ENCODE measurements at places on chromosomes 11 and 22. TPM values are rescaled to one million over a fixed set of nuclear protein-coding genes. Genes with fewer than 3 reads are reported as not detected.

Gene KCNQ1
- total RNA-seq: 2.3 TPM

GRCh38 chr11:94759522-94759921, 8.6 kb upstream of the AMOTL1 start:
- H3K27me3 ChIP-seq: no peaks in the 10 kb centered on the region
- H3K4me3 ChIP-seq: no peak overlapping the region
- no peak for DNase-seq
- H3K4me1 ChIP-seq: no peaks in the 10 kb centered on the region

DNA sequence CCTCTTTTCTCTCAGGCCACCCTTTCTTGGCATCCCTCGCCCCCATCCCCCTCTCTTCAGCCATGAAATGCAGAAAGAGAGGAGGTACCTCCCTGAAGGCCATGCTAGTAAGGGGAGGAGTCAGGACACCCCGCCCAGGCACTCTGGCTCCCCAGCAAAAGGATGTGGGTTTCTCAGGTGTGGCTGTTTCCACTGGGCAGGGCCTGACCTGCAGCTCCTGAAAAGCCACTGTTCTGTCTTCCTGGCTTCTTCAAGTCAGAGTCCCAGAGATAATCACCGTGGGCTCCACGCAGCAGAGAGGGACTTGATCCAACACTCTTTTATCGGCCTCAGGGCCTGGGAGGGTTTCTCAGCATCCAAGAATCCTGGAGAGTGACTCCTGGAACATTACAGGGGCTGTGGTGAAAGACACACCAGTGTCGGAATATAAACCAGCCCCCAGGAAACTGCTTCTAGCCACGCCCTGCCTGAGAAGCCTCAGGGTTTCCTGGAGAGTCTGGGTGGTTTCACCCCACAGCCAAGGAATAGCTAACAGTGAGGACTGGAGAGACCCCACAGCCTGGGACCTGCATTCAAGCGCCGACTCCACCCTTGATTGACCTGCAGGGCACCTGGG, 45.7 kb upstream of the TSPAN18 start:
- no peaks in the 10 kb centered on the region for H3K4me1 ChIP-seq
- no peak for DNase-seq
- no peaks in the 10 kb centered on the region for H3K27me3 ChIP-seq
- H3K36me3 ChIP-seq: no peaks in the 10 kb centered on the region
- H3K4me3 ChIP-seq: no peak overlapping the region
- H3K27ac ChIP-seq: no peak overlapping the region

- no peaks in the 10 kb centered on the region for H3K36me3 ChIP-seq
- DNase-seq: no peak
- H3K27me3 ChIP-seq: no peaks in the 10 kb centered on the region
Measured at GRCh38 chr11:83722392-83723119, 436.4 kb upstream of the CCDC90B start.

GRCh38 chr11:107780136-107780535, 68.3 kb upstream of the SLN start:
- no peaks in the 10 kb centered on the region for H3K4me1 ChIP-seq
- peak overlapping the region; percentile 54 for H3K27ac ChIP-seq
- no peak overlapping the region for H3K4me3 ChIP-seq
- no peaks in the 10 kb centered on the region for H3K27me3 ChIP-seq

GRCh38 chr11:76856106-76856505, 4.6 kb upstream of the ACER3 start:
- DNase-seq: no peak
- H3K27ac ChIP-seq: no peak overlapping the region
- no peaks in the 10 kb centered on the region for H3K36me3 ChIP-seq
- no peak overlapping the region for H3K4me3 ChIP-seq
- no peaks in the 10 kb centered on the region for H3K27me3 ChIP-seq

DNA sequence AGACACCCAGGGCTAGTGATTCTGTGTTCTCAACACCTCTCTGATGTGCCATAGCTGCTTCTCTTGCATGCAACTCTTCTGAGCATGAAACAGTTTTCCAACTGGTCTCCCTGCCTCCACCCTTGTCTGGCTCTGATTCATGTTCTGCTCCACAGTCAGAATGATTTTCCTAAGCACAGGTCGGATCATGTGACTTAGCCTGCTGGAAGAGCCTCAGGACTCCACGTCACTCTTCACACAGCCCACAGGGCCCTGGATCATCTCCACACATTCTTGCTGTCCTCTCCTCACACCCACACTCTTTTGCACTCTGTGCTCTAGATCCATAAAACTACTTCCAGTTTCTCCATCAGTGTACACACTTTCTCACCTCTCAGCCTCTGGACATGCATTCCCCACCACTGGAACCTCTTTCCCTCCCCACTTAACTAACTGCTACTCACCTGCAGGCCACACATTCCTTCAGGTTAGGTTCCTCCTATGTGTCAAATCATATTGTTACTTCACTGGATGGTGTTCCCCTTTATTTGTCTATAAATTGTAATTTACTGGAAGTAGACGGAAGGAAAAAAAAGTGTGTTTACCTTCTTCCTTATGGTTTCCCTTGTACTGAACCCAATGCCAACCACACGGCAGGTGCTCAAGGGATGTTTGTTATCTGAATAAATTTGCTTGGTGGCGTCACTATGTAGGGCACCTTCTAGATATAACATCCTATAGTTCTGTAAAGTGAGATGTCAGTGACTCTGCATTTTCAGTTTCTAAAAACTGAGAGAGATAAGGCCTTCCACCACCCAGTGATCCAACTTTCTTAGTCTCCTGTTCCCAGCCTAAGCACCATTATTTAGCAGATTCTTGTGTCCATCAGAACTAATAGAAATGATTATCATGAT, 133.7 kb downstream of the ETS1 start:
- H3K27ac ChIP-seq: peak overlapping the region; percentile 31
- no peaks in the 10 kb centered on the region for H3K36me3 ChIP-seq
- no peaks in the 10 kb centered on the region for H3K27me3 ChIP-seq
- H3K4me1 ChIP-seq: no peaks in the 10 kb centered on the region
- peak; percentile 63 for DNase-seq

- H3K4me1 ChIP-seq: no peaks in the 10 kb centered on the region
- no peaks in the 10 kb centered on the region for H3K36me3 ChIP-seq
- H3K27me3 ChIP-seq: no peaks in the 10 kb centered on the region
- peak overlapping the region; percentile 60 for H3K27ac ChIP-seq
- DNase-seq: no peak
Measured at GRCh38 chr11:34243600-34244464, 114.0 kb downstream of the ABTB2 start.

Gene TSPAN18
- 10.6 TPM for total RNA-seq

Gene HTR3A
- total RNA-seq: 0.18 TPM

DNA sequence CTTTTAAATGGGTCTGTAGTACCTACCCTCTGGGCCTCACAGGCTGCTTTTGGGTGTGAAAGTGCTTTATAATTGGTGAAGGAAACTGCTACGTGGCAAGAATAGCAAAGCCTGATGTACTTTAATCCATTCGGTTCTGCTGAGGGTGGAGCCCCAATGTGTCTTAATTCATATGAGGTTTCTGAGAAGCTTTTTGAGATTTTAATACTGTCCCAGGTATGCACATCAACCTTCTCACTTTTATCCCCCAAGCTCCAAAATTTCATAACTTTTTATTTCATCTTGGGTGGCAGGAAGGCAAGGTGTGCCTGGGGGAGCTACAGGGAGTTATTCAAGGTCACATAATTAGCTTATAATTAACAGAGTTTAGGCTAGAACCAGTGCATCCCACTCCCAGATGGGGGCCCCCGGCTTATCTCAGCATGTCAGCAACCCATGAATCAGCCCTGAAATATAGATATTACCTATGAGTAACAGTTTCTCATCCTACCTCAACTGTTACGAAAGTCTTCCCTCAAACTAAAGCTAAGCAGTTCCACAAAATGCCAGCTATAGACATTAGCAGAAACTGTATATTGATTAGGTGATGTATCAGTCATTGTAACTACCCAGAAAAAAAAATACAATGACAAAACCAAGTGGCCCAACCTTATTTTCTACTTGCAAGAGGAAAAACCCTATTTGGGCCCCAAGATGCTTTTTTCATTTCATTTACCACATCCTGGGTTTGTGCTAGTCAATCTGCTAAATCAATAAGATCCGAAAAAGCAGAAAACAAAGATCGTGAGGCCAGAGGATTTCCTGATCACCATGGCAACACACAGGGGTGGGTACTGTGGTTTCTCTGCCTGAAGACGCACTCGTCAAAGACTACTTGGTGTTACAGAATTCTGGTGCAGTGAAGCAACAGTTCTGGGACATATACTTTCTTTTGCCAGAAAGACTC, 26.7 kb downstream of the CD44 start:
- no peaks in the 10 kb centered on the region for H3K36me3 ChIP-seq
- no peaks in the 10 kb centered on the region for H3K4me1 ChIP-seq
- no peak for DNase-seq
- H3K4me3 ChIP-seq: no peak overlapping the region
- no peaks in the 10 kb centered on the region for H3K27me3 ChIP-seq
- H3K27ac ChIP-seq: no peak overlapping the region

Gene KRTAP5-11
- not detected for total RNA-seq

DNA sequence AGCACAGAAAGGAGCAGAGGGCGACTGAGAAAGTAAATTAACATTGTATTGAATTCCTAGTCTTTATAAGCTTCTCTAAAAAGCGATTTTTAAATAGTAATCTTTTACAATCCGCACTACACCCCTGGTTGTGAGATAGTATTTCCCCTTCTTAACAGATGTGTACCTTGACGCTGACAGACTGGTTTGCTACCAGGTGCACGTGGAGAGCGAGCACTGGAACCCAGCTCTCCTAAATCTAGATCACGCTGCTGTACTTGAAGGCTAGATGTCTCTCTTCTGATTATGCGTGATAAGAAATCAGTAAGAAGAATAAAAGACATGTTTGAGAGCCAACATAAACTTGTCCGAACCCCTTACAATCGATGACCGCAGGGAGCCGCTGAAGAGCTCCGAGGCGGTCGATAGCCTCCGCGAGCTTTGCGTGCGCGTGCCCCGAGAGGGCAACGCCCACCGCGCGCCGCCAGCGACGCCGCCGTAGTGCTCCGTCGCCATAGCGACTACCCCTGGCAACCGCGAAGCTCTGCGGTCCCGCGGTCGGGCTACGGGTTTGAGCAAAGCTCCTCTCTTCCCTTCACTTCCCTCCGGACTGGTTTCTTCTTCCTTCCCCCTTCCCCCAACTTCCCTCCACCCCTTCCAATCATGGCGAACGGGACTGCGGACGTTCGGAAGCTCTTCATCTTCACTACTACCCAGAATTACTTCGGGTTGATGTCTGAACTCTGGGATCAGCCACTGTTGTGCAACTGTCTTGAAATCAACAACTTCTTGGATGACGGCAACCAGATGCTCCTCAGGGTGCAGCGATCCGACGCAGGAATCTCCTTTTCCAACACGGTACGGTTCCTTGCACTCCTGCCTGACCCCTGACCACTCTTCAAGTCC, at the start of gene DYNC2H1:
Gene DYNC2H1 (plus strand): TSS at position 494 of the 885 bp plus-strand sequence. CDS start 149 bp downstream, at position 643.
- H3K36me3 ChIP-seq: no peaks in the 10 kb centered on the region
- H3K4me3 ChIP-seq: peak within 1 kb of the TSS; percentile 64
- peak; percentile 85 for DNase-seq
- no peak within 1 kb of the TSS for H3K27ac ChIP-seq
- no peaks in the 10 kb centered on the region for H3K4me1 ChIP-seq
